CD4-positive, alpha-beta T cell (primary cell): ENCODE measurements at places on chromosomes 11 and 22.

GRCh38 chr11:95121698-95122097 lies 32.1 kb downstream of the ENDOD1 start:
- DNase-seq: no peak

DNA sequence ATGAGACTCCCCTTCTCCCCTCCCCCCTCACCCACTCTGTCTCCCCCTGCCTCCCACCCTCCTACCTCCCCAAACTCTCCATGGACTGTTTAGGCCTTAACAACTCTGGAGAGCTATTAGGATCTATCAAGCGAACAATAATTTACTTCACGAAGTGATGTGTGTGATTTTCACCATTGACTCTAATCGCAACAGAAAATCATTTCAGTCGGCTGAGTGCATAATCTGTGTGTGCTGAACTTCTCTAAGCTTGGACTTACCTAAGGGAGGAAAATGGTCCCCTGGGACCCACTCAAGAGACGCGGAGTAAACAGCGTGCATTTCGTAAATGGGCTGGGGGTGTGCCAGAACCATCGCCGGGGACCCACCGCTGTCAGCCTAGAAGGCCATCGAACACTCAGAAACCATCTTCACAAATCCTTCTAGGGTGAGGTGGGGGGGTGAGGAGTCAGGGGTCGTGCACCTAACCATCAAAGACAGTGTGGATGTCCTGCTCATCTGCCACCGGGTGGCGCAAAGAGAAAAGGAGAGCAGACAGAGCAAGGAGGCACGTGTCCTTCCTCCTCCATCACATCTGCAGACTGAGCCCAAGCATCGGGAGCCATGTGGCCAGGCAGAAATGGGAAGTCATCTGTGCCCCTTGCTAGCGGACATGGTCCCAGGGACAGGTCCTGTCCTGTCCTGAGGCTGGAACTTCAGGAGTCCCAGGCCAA lies 62.1 kb upstream of the NUP50 start:
- DNase-seq: peak; percentile 68

DNA sequence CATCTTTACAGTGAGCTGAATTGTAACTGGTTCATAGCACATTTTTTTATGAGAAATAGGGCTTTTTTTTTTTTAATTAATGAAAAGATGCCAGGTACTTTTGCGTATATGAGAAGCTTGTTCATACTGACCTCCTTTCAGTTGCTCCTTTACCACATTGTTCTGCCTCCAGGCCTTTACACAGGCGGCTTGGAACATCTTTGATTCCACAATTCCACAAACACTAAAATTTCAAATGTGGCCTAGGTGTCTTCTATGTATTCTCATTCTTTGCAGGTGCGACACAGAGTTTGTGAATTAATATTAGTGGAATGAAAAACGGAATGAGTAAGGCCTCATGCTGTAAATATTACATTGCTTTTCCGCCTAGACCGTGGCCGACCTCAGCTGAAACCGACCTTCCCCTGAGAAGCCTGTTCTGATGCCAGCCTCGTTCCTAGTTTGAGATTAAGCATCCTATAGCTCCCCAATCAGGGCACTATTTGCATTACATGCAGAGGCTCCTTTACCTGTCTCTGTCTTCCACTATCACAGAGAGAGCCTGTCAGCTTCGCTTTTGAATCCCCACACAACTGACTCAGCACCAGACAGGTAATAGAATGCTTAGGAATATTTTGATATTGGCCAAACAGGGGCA lies 125.8 kb downstream of the LDLRAD3 start:
- no peak for DNase-seq

DNA sequence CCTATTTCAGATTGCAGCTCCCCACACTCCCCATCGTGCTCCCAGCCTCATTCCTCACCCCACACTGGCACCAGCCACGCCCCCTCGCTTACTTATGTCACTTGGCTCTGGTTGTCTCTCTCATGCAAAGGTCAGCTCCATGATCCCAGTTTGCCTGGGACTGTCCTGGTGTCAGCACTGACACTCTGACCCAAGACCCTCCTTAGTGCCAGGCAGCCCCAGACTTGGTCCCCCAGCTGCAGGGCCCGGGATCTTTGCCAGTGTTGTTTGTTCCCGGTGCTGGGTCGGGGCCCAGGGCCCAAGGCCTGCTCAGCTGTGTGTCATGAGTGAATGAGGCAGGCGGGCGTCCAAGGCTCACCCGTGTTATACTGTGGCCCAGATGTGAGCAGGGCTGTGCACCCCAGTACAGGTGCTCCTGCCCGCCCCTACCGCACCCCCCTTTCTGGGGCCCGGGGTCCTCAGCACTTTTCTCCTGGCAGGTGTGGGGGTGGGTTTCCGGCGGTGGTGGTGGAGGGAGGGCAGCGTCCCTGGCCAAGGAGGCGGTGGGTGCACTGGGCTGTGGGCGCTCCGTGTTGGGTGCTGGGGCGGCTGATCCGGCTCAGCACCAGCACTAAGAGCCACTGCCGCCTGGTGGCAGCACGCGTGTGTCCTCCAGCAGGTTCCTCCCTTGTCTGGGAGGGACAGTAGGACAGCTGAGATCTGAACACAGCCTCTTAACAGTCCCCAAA lies 19.5 kb downstream of the IL17REL start:
- peak; percentile 85 for DNase-seq

DNA sequence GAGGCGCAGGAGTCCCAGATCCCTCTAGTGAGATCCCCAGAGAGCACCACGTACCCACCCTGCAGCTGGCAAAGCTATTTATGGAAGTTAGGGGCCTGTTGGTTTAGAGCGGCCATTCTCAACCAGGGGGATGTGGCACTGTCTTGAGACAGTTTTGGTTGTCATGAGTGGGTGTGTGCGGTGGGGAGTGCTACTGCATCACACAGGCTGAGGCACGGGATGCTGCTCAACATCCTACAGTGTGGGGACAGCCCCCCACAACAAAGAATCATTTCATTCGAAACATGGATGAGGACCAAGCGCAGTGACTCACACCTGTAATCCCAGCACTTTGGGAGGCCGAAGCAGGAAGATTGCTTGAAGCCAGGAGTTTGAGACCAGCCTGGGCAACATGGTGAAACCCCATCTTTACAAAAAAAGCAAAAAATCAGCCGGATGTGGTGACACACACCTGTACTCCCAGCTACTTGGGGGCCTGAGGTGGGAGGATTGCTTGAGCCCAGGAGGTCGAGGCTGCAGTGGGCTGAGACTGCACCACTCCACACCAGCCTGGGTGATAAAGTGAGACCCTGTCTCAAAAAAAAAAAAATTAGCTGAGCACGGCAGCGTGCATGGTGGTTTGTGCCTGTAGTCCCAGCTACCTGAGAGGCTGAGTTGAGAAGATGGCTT lies 28.2 kb downstream of the GGT5 start:
- DNase-seq: peak; percentile 16

GRCh38 chr11:100367892-100368291 lies 319.2 kb upstream of the ARHGAP42 start:
- no peak for DNase-seq

- no peak for DNase-seq
Measured at GRCh38 chr22:38035530-38035885, 21.7 kb upstream of the PICK1 start.

DNA sequence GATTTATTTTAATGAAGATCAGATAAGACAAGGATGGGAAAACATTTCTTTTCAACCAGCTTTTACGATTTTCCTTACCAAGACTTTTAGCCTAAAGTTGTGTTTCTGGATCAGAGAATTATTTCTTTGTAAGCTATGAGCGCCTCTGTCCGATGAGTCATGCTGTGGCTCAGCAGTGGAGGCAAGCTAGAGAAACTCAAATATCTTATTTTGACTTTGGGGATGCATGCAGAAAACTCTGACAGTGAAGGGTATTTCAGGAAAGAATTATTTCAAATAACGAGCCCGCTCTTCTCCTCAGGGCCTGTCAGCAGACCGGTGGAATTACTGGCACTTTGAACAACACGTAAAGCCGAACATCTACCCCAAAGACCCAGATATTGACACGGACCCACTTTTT lies 77.9 kb upstream of the OR5AK2 start:
- no peak for DNase-seq

GRCh38 chr11:119391275-119391674 lies 9.8 kb upstream of the USP2 start:
- no peak for DNase-seq

DNA sequence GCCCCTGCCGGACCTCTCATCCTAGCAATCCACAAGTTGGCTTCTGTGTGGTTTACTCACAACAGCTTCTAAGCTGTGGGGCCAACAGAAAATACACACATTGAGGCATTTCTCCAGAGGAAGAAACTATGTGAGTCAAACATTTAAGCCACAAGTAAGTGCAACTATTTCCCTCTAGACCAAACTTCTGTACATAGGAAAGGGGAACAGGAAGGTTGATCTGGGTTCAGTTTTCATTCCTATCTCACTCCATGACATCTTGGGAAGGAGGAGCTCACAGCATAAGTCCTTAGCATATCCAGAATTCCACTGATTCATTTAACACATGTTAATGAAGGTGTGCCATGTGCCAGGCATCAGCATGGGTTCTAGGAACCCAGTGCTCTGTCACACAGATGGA lies 72.8 kb upstream of the PICALM start:
- no peak for DNase-seq

DNA sequence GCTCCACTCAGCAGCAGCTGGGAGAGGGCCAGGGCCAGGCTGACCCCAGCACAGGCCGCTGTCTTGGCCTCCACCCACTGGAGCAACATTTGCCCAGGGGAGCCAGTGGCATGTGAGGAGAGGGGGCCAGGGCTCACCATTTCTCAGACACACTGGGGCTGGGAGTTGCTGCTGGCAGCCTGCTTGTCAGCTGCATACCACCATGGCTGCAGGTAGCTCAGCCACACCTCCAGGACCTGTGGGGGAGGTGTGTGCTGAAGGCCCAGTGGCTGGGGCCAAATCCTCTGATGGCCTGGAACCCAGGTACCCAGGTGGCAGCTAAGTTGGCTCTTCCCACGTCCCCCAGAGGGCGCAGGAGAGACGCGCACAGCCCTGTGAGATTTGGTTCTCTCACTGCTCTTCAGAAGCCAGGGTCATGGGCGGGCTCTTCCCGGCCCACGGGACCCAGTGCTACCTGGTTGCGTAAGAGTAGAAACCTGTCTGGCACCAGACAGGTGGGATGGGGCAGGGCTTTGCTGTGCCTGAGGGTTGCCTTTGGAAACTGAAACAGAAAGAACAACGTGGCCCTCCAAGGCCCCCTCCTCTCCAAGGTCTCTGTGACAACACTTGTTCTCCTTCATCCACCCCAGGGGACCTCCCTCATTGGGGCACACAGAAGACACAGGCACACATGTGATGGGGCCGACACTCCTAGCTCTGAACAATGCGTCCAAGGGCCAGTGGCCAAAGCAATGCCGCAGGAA lies 98.8 kb downstream of the MED15 start:
- DNase-seq: peak; percentile 61

- DNase-seq: no peak
Measured at GRCh38 chr22:38074181-38075104, 9.5 kb downstream of the SLC16A8 start.

DNA sequence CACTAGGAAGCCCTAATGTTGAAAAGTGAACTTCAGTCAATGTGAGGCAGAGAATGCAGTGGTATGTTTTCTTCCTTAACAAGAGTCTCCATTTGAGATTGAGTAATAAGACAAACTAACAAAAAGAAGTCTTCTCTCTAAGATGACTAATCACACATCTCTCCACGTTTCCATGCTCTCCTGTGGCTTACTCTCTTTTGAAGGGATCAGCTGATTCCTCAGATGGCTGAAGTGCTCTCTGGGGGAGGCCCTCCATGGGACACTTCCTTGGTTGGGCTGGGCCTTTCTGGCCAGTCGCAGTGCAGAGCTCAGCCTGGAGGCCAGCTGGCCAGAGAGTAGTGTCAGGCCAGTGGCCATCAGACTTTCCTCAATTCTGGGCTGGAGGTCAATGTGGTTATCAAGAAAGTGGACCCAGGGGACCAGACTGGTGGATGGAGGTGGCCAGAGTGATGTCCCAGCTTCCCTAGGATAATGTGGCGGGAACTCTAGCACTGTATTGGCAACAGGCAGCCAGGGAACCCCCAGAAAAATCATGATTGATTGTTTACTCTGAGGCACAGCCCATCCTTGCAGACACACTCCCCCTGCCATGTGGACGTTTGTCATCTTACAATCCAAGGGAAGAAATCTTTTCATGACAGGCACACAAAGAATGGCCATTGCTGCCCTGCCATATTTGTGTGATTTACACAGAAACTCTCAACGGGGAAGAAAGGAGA lies 14.5 kb downstream of the CSRP3 start:
- DNase-seq: no peak

DNA sequence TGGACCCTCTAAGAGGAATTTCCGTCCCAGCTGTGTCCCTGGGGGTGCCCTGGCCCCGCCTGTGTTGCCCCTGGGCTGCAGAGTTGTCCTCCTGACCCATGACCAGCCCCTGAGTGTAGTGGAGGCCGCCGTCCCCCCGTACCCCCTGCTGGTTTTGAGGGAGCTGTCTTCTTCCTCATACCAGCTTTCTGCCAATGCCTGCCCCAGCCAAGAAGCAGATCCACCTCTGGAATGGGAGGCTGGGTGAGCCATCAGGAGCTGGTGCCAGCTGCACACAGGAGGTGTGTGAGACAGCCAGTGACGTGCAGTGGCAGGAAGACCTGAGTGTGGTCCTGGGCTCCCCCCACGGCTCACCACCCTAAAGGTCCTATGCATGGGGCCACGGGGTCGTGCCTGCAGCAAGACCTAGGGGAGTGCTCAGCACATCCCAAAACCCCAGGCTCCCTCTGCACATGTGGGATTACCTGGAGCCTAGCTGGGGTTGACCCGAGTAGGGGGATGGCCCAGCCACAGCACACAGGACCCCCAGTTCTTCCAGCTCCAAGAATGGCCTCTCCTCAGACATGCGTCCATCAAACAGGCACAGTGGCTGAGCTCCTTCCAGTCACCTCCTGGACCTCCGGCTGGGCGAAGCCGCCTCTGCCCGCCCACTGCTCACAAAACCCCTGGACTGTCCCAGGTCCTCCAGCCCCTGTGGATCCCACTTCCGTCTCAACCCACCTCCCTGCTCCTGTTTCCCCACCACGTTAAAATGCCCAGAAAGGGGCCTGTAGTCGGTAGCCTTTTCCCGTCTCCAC lies 647.6 kb downstream of the BRD1 start:
- no peak for DNase-seq

DNA sequence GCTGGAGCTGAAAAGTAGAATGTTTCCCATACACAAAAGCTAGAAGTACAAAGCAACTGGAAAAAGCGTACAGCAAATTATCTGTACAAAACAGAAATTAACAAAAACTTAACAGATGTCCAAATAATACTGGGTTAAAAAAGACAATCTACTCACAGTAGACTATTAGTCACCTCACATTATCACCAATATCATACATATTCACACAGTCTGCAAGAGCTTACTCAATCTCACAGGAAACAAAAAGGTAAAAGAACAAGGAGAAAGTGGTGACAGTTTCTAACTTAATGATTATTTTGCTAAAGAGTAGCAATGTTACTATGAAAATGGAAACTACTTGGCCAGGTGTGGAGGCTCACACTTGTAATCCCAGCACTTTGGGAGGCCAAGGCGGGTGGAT lies 11.9 kb downstream of the CELF1 start:
- no peak for DNase-seq
